ENCODE measurements at places on chromosomes 4 and X. TPM values are rescaled to one million over a fixed set of nuclear protein-coding genes. Genes with fewer than 3 reads are reported as not detected.

Gene IL13RA2
- total RNA-seq, result not detected

Gene C4orf51
- total RNA-seq, result not detected

Gene STATH
- total RNA-seq, result not detected

Gene YY2
- 2.4 TPM for total RNA-seq

Measured in subcutaneous adipose tissue (tissue), 4 donors.